ENCODE measurements at places on chromosomes 7 and 10.

GRCh38 chr7:44541028-44541869 is at the start of gene NPC1L1:
NPC1L1 (minus strand) TSS chr7:44541330; CDS start chr7:44541259, 71 bp downstream.
- no peak for DNase-seq

- no peak for DNase-seq
Measured at GRCh38 chr7:99083068-99083651, 60.7 kb downstream of the SMURF1 start.

- DNase-seq: peak; percentile 75
Measured at GRCh38 chr10:72736176-72736827, 44.4 kb downstream of the MCU start.

DNA sequence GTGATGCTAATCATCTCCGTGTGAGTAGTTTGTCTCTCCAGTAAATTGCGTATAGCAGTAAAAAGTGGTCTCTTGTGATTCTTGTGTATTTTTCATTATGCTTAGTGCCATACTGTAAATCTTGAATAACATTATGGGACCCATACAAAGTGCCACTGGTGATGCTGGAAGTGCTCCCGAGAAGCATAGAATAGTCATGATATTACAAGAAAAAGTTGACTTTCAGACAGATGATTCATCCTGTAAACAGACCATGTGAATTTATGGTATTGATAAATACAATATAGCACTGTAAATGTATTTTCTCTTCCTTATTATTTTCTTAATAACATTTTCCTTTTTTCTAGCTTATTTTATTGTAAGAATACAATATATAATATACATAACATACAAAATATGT is 74.6 kb upstream of the CDK6 start:
- DNase-seq: no peak

DNA sequence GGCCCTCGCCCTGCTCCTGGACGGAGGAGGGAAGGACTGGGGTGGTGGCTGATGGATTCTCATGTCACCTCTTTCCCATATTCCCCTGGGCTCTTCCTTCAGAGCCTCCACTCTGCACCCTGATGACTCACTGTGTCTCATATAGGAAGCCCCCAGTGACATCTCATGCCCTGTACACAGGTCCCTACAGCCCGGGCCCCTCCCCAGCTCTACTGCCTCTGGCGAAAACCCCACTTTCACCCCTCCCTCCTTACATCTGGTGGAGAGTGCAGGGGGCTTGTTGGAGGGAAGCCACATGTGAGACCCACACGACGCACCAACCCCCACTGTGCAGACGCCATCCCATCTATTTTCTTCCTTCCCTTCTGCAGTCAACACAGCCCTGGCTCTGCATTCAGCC is 72.8 kb upstream of the ZNF479 start:
- DNase-seq: no peak

DNA sequence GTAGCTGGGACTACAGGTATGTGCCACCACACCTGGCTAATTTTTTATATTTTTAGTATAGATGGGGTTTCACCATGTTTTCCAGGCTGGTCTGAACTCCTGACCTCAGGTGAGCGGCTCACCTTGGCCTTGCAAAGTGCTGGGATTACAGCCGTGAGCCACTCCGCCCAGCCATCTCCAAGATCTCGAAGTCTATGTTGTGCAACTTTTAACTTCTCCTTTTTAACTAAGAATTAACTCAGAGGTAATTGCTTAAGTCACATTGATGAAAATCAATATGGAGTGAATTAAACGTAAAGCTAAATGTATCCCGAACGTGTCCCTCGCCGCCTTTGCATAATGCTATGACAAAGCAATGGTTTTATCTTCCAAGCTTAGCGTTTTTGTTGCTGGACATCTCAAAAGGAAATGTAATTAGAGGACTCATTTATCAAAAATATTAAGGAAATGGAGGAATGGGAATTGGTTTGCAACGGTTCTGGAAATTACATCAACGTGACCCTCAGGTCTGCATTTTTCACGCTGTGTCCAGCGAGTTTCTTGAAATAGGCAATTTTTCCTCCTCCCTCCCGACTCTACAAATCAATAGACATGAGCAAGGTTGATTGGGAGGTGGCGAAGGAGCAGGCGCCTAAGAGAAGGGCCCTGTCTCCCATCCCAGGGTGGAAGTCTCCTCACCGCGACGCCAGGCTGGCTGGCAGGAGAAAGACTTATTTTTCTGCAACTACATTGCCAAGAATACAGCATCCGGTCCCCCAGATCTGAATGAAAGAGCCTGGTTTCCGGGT is 89.8 kb downstream of the TMEM130 start:
- no peak for DNase-seq

GRCh38 chr10:29760138-29760900 is 125.5 kb upstream of the SVIL start:
- DNase-seq: no peak

DNA sequence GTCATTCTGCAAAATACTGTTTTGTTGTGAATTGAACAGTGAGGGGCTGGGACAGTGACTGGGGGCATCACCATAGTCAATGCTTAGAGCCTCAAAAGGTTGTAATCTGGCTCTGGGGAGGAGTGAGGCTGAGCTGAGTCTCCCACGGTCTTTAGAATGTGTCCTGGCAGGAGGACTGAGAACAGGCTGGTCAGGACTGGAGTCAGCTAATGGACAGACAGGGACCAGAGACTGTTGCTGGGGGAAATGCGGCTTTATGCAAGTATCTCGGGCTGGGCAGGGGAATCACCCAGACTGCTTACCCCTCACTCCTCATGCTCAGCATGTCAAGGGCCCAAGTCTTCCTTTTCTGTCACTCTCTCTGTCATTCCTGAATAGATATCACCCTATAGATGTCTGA is 346.5 kb downstream of the TYW1 start:
- DNase-seq: no peak

DNA sequence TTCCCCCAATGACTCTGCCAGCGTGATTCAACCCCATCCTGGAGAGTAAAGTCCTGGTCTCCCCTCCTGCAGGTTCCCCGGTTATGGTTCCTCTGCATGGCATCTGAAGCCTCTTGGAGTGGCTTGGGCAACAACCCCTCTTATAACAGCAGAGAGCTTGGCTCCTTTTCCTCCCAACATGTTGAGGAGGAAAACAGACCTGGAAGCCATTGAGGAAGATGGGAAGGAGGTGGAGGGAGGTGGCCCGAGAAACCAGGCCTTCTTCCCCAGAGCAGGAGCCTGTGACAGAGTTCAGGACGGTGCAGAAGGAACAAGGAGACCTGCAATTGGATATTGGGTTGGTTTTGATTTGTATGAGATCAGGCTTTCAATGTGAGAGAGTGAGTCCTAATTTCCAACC is 184.0 kb upstream of the ADCY1 start:
- DNase-seq: no peak

- no peak for DNase-seq
Measured at GRCh38 chr10:116907245-116907987, 58.1 kb downstream of the ENO4 start.

DNA sequence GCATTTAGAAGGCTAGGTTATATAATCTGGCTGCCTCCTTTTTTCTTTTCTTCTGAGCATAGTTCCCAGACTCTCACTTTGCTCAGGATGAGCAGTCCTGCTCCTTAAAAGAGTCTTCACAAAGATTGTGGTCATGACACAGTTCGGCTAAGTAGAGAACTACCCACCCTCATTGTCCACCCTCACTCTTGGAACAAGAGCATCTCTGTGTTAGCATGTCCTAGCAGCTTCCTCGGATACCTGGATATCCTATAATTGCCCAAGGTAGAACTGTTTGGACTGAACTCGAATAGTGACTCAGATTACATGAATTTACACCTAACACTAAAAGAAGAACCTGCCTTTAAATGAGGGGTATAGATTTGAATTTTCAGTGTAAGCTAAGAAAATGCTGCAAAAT is 572.0 kb downstream of the SUGCT start:
- DNase-seq: no peak

- DNase-seq: no peak
Measured at GRCh38 chr7:2713978-2714377, 26.0 kb downstream of the AMZ1 start.
